ENCODE measurements at places on chromosomes 13 and 19.

DNA sequence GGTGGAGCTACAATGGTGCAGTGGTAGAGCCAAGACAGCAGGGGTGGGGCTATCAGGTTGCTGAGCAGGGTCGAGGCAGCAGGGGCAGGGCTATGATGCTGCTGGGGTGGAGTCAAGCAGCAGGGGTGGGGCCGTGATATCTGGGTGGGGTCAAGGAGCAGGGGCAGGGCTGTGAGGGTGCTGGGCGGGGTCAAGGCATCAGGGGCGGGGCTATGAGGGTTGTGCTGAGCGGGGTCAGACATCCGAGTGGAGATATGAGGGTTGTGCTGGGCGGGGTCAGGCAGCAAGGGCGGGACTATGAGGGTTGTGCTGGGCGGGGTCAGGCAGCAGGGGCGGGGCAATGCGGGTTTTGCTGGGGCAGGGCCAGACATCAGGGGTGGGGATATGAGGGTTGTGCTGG, 14.7 kb downstream of the HCN2 start:
- DNase-seq, result no peak

DNA sequence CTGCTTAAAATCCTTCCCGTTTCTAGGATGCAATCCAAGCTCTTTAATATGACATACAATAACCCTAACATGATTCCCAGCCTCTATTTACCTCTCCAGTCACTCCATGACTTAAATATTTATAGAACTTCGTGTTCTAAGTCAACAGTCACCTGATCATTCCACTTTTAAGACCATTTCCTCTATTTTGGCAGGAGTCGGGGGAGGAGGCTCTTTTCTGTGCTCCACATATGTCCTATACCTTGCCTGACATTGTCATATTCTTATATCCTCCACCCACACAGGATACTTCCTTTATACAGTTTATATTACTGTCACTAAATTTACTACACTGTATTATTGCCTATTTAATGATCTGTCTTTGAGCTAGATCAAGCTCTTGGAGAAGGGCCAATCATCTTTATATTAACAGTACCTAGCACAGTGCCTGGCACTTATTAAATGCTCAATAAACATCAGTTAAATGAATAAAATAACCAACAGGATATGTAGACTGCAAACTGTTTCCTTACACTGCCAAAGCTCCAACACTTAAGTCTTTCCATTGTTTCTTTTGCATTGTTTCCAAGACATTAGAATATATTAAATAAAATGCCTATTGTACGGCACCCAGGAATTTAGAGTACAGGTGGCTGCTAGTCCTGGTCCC, 2.7 kb downstream of the ARGLU1 start:
- DNase-seq, result no peak

DNA sequence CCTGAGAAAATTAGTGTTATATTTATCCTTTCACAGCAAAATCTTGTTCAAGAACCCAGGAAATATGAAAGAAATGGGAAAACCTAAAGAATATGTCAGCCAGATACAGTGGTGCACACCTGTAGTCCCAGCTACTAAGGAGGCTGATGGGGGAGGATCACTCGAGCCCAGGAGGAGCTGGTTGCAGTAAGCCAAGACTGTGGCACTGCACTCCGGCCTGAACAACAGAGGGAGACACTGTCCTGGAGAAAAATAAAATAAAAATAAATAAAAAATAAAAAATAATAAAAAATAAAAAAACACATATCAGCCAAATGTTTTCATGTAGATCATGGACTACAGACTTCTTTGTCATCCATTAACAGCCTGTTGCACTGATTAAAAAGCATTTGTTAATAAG, 244.8 kb upstream of the KLHL1 start:
- DNase-seq, result no peak

GRCh38 chr13:99050983-99051488, 73.2 kb upstream of the DOCK9 start:
- DNase-seq, result no peak

DNA sequence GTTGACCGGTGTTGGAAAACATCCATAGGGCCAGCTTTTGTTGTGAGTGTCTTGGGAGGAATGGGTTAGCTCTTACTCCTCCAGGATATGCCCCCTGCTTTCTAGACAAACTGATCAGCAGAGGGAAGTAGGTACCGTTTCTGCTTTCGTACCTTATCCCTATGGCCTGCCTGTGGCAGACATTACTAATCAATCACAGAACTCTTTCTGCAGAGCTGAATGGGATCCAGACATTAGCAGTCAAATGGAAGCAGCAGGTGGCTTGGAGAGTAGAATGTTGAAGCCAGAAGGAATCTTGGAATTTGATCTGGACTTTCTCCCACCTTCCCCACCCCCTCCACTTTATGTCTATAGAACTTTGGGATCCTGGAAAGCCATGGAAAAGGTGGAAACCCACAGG, 17.1 kb downstream of the NWD1 start:
- no peak for DNase-seq

- no peak for DNase-seq
Measured at GRCh38 chr13:110610955-110611595, 4.3 kb upstream of the NAXD start.

DNA sequence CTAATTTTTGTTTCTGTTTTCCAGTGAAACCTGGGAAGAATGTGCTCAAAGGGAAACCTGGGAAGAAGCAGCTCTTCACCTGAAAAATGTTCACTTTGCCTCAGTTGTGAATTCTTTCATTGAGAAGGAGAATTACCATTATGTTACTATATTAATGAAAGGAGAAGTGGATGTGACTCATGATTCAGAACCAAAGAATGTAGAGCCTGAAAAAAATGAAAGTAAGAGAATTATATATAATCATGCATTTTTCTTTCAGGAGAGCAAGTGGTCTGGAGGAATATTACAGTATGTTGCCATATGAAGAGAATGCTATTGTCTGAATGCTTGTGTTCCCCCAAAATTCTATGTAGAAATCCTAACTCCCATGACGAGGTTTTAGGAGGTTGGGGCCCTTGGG, 3.4 kb downstream of the NUDT15 start:
- DNase-seq, result no peak

GRCh38 chr19:44570984-44571684, 41.7 kb upstream of the CEACAM20 start:
- peak; percentile 32 for DNase-seq

DNA sequence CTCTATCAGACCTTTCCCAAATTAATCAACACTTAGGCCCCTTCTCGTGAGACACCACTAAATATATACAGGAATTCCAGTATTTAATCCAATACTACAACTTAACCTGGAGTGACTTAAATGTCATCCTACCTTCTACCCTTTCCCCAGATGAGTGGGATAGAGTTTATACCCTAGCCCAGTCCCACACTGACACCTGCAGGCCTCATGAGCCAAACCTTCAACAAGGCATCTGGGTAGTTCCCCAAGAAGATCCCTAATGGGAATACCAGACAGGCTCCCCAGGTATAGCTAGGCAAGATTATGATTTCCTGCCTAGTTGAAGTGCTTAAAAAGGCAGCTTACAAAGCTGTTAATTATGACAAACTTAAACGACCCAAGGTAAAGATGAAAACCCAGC, 15.9 kb downstream of the ZNF83 start:
- no peak for DNase-seq

- DNase-seq, result no peak
Measured at GRCh38 chr13:60148918-60149317, 14.8 kb downstream of the DIAPH3 start.

- DNase-seq, result no peak
Measured at GRCh38 chr13:42035905-42036521, 12.4 kb upstream of the DGKH start.

DNA sequence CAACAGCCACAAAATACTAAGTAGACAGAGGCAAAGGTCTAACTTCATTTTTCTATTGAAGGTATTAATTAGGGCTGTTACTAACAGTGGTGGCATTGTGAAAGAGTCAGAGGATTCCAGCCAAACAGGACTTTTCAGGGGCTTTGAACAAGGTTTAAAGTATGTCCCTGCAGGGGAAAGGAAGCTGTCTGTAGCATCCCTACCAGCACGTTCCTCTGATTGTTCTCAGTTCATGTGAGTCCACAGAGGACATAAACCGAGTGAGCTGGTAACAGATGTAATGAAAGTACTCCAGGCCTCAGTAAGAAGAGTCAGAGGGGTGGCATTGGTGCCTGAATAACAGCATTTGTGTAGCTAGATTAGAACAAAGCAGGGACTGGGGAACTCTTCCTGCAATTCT, 15.3 kb upstream of the SPATA13 start:
- no peak for DNase-seq

DNA sequence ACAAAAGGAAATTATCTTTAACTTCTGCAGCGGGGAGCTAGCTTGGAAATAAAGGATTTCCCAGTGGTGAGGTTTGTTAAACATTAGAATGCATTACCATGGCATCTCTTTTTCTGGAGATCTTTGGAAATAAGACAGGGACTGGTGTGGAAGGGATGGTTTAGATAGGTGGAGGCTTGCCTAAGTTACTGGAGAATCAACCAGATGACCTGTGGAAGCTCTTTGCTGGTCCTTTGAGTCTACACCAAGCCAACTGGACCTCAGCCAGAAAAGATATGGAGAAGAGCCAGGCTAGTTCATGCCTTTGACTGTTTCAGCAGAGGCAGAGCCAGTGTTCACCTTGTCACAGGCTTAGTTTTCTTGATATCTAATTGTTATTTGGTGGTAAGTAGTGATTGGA, 134.7 kb downstream of the KCNRG start:
- no peak for DNase-seq

GRCh38 chr19:14377883-14378328, 3.3 kb upstream of the ADGRE5 start:
- DNase-seq, result no peak

DNA sequence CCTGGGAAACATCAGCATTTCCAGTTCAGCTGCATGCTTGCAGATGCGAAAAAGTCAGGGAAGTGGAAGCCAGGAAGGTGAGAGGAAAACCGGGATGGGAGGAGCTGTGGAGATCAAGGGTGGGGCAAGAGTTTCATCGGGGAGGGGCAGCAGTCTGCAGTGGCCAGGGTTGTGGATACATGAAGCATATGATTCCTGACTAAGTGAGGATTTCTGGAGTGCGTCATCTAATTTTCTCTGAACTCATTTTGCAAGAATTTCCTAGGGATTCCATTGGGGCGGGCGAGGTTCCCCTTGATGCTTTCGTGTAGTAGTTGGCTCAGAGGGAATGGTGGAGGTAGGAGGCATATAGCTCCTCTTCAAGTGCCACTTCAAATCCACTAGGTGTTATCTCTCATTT, 344.1 kb upstream of the TMTC4 start:
- DNase-seq, result no peak

DNA sequence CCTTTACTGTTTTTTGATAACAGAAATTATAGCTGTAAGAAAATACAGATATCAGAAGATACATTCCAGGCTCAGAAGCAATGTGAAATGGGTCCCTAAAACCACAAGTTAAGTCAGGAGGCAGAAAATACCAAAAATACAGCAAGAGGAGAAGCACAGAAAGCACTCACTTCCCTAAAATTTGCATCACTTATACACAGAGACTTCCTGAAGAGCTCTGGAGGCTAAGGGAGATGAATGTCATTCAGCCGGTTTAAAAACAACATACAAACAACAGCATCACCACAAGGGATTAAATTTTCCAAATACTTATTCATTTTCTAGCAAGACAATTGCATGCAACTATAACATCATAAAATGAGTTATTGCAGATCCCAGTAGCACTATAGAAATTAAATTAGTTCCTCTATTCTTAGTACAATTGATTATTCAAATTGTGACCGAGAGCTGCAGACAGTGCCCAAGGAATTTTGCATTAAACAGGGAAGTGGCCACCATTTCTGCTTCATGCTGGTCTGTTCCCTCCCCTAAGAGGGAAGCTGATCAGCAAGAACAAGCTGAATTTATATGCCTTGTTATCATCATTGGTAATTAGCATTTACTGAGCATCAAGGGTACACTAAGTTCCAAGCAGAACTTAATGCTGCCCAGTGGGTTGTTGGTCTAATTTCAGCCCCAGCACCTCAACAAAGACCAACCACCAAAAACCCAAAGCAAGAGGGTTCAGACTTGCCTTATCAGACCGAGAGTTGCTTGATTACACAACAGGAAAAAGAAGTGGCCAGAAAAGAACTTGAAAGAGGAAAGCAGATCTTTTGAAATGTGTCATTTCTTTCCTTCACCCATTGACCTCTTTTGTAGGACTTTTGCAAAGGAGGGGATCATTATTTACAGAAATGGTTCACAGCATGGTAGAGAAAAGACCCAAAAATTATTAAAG, 140.7 kb downstream of the KCTD12 start:
- no peak for DNase-seq

- DNase-seq, result no peak
Measured at GRCh38 chr13:102190930-102191329, 210.9 kb downstream of the FGF14 start.

DNA sequence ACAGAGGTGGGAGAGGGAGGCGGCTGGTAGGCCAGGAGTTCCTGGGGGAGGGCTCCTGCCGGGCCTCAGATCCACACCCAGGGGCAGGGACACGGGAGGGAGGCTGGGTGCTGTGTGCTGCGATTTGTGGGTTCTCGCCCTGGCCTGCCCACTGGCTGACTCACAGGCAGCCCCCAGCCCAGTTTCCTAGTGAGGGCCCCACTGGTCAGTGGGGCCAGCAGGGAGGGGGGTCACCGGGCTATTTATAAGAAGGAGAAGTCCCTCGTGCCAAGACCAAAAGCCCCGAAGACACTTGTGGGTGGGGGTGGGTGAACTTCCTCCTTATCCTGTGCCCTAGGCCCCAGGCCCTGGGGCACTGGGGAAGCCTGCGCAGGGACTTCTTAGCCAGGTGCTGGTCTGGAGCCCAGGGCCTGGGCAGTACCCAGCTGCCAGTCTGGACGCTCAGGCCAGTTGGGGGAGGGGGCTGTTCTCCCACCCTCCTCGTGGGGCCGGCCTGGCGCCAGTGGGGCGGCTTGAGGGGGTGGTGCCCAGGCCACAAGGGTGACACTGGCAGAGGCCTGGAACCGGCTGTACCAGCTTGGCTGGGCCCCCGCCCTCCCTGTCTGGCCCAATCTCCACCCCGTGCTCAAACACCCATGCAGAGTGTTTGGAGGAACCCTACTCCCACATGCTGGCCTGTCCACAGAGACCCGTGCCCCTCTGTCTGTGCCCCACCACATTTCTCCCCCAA, 5.0 kb upstream of the JUNB start:
- peak; percentile 42 for DNase-seq

DNA sequence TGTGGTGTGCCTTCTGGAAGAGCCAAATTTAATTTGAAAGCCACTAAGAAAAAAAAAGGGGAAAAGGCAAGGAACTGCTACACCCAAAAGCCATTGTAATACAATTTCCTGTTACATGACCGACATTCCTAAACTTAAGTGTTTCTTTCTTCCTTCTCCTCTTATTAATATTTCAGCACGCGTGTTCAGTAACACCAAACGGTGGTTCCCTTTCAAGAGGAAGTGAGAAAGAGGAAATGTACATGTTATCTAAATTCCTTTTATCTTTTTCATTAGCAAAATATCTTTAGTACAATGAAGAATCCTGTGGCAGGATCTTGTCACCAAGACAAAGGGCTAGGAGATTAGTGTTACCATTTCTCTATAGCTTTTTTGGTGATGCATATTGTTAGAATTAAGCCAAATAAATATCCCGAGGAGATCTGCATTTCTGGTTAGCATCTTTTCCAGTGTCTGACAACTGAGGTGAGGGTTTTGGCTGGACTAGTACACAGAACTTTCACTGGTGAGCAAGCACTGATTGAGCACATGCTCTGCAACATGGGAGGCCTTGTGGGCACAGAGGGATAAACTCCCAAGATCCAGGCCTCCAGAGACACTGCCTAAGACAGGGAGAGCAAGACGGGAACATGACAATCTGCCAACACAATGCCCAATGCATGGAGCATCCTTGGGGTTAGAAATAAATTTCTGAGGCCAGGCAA, 22.1 kb downstream of the LATS2 start:
- no peak for DNase-seq

All from amygdala (tissue), 56 donors.